ENCODE measurements at places on chromosomes 1 and 21. TPM values are rescaled to one million over a fixed set of nuclear protein-coding genes. Genes with fewer than 3 reads are reported as not detected.

DNA sequence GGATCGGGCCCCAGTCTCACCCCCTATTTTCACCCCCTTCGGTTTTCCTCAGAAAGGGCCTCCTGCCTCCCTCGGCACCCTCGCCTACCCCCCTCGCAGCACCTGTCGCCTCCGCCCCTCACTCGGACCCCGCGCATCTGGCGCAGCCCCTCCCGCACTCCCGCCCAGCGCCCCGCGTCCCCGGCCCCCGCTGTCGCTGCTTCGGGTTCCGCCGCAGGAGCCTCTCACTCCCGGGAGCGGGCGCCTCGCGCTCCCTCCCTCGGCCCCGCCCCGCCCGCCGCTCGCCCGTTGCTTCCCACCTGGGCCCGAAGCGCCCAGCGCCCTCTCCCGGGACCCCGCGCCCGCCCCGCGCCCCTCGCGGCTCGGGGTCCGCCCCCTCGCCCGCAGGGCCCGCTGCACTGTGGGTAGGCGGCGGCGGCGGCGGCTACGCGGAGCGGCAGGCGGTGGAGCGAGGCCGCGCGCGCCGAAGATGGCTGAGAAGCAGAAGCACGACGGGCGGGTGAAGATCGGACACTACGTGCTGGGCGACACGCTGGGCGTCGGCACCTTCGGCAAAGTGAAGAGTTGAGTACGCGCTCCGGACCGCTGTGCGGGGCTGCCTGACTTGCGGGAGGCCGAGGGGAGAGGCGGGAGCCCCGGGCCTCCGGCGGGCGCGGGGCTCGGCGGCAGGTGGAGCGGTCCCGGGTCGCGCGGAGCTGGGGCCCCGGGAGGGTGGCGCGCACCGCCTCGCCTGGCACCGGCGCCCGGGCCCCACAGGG is at the start of gene PRKAA2:
Gene PRKAA2, plus strand, starts transcription at position 396 of the 758 bp plus-strand sequence. Its CDS starts 74 bp downstream, at position 470.
- peak; percentile 79 for DNase-seq
- peak within 1 kb of the TSS; percentile 69 for H3K27ac ChIP-seq
- H3K4me1 ChIP-seq, result peaks cover 27% of the 10 kb centered on the region
- H3K36me3 ChIP-seq, result no peaks in the 10 kb centered on the region
- peak within 1 kb of the TSS; percentile 87 for H3K4me3 ChIP-seq

DNA sequence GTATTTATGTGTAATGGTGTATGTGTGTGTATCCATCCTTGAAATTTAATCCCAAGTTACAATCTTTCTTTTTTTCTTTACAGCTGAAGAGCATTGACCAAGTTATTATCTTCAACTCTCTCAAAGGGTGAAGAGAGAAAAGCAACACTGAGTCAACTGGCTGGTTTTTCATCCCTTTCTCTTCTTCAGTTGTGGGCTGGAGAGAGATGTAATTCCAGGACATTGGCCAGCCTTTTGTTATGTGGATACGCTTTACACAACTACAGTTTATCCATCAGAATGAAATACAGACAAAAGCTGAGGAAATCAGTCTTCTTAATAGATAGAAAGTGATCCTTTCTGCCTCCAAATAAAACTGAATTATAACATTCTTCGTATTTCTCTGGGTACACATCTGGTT is 357.0 kb upstream of the NCAM2 start:
- no peaks in the 10 kb centered on the region for H3K27me3 ChIP-seq
- no peak for DNase-seq
- no peak overlapping the region for H3K27ac ChIP-seq
- no peaks in the 10 kb centered on the region for H3K36me3 ChIP-seq
- no peak overlapping the region for H3K4me3 ChIP-seq

DNA sequence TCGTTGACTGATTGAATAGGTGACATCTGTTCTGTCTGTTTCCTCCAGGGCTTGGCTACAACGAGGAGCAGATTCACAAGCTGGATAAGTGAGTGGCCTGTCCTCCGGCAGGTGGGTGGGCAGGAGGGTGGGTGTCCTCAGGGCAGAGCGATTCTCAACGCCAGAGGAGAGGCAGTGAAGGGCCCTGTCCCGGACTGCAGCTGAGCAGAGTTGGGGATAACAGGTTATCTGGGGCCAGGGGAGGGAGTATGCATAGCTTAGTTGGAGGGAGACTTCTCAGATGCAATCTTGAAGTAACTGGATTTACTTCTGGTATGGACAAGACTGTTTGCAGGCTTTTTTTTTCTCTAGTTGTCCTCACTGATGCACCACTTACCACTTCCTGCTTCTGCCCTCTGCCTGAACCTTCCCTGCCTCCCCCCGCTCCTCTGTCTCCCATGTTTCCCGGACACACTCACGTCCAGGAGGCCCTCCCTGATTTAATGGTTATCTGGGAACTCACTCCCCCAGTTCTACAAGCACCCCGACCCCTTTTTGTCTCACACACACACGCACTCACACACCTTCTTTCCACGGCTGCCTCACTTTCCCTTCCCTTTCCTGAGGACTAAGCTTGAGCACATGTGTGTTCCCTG is 16.4 kb upstream of the RASSF5 start:
- H3K27ac ChIP-seq, result no peak overlapping the region
- no peak overlapping the region for H3K4me3 ChIP-seq
- H3K4me1 ChIP-seq, result peaks cover 18% of the 10 kb centered on the region
- no peak for DNase-seq
- H3K36me3 ChIP-seq, result peaks cover 17% of the 10 kb centered on the region

GRCh38 chr1:203601716-203602309 is 24.8 kb upstream of the ATP2B4 start:
- no peaks in the 10 kb centered on the region for H3K36me3 ChIP-seq
- no peak for DNase-seq
- H3K4me3 ChIP-seq, result no peak overlapping the region
- peaks cover 20% of the 10 kb centered on the region for H3K4me1 ChIP-seq
- no peaks in the 10 kb centered on the region for H3K27me3 ChIP-seq

DNA sequence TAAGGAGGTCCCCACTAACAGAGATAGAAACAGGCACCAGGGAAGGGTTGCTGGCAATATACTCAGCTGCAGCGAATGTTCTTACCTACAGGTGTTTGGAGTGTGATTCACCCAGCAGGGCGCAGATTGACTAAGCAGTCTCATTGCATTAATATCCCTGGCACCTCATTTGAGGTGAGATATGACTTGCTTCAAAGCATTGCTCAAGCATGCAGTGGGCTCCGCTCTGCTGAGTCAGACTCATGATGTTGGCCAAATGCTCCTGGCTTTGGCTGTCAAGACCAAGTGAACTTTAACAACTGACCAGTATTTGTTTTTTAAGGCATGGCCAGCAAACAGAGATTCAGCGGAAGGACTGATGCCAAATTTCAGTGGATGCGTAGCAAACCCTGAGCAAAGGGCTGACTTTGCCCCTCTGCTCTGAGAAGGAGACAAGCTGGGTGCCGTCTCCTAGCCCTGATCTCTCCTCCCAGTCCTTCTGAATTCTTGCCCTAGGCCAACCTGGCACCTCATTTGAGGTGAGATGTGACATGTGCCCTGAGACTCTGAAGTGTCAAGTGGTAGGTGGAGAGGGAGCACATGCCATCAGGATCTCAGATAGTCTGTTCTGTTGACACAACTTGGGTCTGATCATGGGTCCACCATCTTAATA is 187.1 kb upstream of the COA6 start:
- no peak for DNase-seq
- H3K27ac ChIP-seq, result no peak overlapping the region
- no peaks in the 10 kb centered on the region for H3K4me1 ChIP-seq
- H3K4me3 ChIP-seq, result no peak overlapping the region
- peaks cover 2% of the 10 kb centered on the region for H3K36me3 ChIP-seq

DNA sequence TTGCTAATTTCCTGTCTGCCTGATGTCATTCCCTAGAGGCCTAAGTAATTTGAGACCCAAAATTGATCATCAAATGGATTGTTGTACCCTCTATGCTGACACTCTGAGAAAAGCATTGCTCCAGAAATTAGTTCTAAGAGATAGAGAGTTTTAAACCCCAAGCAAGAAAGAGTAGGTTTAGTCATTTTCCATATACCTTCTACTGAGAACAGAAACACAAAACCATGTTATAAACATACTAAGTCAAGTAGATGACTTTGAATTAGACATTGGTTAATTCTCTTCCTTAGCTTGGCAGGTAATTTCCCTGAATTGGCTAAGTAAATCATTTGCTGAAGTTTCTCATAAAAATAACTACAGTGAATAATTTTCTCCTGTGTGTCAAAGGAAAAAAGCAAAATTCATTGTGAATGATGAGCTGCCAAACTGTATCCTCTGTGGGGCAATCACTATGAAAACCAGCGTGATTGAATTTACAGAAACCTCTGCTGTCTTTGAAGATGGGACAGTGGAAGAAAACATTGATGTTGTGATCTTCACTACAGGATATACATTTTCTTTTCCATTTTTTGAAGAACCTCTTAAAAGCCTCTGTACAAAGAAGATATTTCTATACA is 20.1 kb downstream of the FMO4 start:
- no peak overlapping the region for H3K27ac ChIP-seq
- no peaks in the 10 kb centered on the region for H3K36me3 ChIP-seq
- H3K4me3 ChIP-seq, result no peak overlapping the region

GRCh38 chr1:112982853-112983536 is 27.0 kb upstream of the SLC16A1 start:
- DNase-seq, result no peak
- H3K27me3 ChIP-seq, result no peaks in the 10 kb centered on the region
- H3K27ac ChIP-seq, result no peak overlapping the region
- H3K4me3 ChIP-seq, result no peak overlapping the region
- H3K36me3 ChIP-seq, result no peaks in the 10 kb centered on the region

- no peaks in the 10 kb centered on the region for H3K27me3 ChIP-seq
- no peak overlapping the region for H3K27ac ChIP-seq
- H3K36me3 ChIP-seq, result no peaks in the 10 kb centered on the region
These were observed 104.5 kb downstream of the URB2 start for GRCh38 chr1:229730573-229730972.

DNA sequence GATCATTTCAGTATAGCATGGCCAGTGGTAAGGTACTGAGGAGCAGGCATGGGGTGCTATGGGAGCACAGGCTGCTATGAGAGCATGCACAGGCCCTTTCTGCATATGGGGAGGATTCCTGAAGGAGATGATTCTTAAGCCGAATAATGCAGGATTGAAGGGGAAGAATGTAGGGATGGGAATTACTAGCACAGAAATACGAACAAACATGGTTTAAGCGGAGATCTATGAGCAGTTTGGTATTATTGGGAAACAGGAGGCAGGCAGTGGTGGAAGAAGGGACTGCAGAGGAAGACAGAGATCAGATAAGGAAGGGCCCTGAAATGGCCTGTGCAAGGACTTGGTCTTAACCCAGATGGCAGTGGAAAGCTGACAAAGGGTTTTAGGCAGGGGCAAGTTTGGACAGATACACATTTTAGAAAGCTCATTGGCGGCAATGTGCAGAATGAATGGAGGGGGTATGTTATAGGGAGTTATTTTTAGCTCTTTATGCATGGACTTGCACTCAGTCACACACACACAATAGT is 1.7 kb downstream of the OSCP1 start:
- no peak for DNase-seq
- no peak overlapping the region for H3K4me3 ChIP-seq
- peak overlapping the region; percentile 18 for H3K27ac ChIP-seq
- no peaks in the 10 kb centered on the region for H3K27me3 ChIP-seq
- H3K4me1 ChIP-seq, result peaks cover 25% of the 10 kb centered on the region

GRCh38 chr1:209601809-209602657 is 18.5 kb downstream of the CAMK1G start:
- H3K4me1 ChIP-seq, result no peaks in the 10 kb centered on the region
- peaks cover 42% of the 10 kb centered on the region for H3K27me3 ChIP-seq
- DNase-seq, result no peak
- no peaks in the 10 kb centered on the region for H3K36me3 ChIP-seq
- H3K27ac ChIP-seq, result no peak overlapping the region
- H3K4me3 ChIP-seq, result no peak overlapping the region

GRCh38 chr1:208461680-208462079 is 217.5 kb upstream of the PLXNA2 start:
- no peaks in the 10 kb centered on the region for H3K36me3 ChIP-seq
- H3K27ac ChIP-seq, result no peak overlapping the region
- DNase-seq, result no peak
- no peak overlapping the region for H3K4me3 ChIP-seq

DNA sequence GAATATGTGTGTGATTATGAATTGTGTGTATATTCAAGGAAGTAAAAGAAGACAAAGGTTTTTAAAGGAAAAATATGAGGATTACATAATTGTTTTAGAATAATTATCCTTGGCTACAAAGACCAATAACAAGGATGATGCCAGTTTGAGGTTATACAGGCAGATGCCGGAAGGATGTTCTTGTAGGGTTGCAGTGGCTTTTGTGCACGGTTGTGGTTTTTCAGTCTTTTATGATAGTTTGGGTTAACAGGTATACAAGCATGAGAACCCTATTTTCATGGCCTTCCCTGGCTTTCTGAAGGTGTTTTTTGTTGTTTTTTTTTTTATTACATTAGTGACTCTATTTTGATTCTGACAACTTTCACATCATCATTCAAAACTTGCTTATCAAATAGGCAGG is 4.9 kb downstream of the CR2 start:
- no peak overlapping the region for H3K4me3 ChIP-seq
- H3K36me3 ChIP-seq, result no peaks in the 10 kb centered on the region
- H3K27ac ChIP-seq, result no peak overlapping the region
- H3K4me1 ChIP-seq, result peaks cover 3% of the 10 kb centered on the region
- no peak for DNase-seq

DNA sequence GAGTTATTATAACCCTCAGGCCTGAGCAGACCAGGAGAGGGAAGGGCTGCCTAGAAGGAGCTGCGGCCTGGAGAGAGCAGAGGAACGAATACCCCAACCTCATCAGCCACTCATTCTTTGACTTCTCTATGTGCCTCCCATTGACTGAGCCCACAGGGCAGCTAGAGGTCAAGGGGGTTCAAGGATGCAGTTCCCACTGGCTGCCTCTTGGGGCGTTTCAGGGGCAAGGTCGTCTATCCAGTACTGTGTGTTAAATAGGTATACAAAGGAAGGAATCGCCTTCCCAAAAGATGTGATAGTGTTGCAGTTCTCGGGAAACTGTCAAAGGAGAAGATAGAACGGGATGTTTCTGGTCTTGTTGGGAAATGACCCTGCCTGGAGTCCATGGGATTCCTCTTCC is 250.6 kb downstream of the PRDM2 start:
- no peak overlapping the region for H3K27ac ChIP-seq
- H3K27me3 ChIP-seq, result no peaks in the 10 kb centered on the region
- no peaks in the 10 kb centered on the region for H3K4me1 ChIP-seq
- DNase-seq, result no peak
- no peak overlapping the region for H3K4me3 ChIP-seq

GRCh38 chr1:188668083-188668482 is 1809.6 kb downstream of the BRINP3 start:
- no peaks in the 10 kb centered on the region for H3K27me3 ChIP-seq
- H3K4me3 ChIP-seq, result no peak overlapping the region
- no peak for DNase-seq
- H3K27ac ChIP-seq, result no peak overlapping the region
- H3K36me3 ChIP-seq, result no peaks in the 10 kb centered on the region

GRCh38 chr1:33322870-33323585 is 2.1 kb upstream of the A3GALT2 start:
- no peaks in the 10 kb centered on the region for H3K27me3 ChIP-seq
- peak; percentile 50 for DNase-seq
- H3K27ac ChIP-seq, result no peak overlapping the region

SLC6A9 gene
- total RNA-seq, result 67.3 TPM

ATAD3C gene
- total RNA-seq, result 1.4 TPM

VSIG8 gene
- total RNA-seq, result not detected

ST6GALNAC5 gene
- 6.2 TPM for total RNA-seq

ANGPTL7 gene
- total RNA-seq, result not detected

PTGER3 gene
- 7.9 TPM for total RNA-seq

TNN gene
- 0.15 TPM for total RNA-seq

ATP1A4 gene
- total RNA-seq, result not detected

Data from chondrocyte (in vitro differentiated cells).